ENCODE measurements at places on chromosomes 4 and X.

GRCh38 chr4:183348706-183349659 is 26.8 kb upstream of the CLDN24 start:
- DNase-seq, result no peak

GRCh38 chrX:126339928-126340327 is 173.8 kb upstream of the DCAF12L2 start:
- no peak for DNase-seq

- no peak for DNase-seq
These were observed 40.6 kb downstream of the WDR1 start for GRCh38 chr4:10075953-10076391.

GRCh38 chr4:1542516-1543320 is 136.5 kb upstream of the NKX1-1 start:
- no peak for DNase-seq

GRCh38 chr4:118941149-118941548 is 52.5 kb downstream of the SYNPO2 start:
- DNase-seq, result no peak

DNA sequence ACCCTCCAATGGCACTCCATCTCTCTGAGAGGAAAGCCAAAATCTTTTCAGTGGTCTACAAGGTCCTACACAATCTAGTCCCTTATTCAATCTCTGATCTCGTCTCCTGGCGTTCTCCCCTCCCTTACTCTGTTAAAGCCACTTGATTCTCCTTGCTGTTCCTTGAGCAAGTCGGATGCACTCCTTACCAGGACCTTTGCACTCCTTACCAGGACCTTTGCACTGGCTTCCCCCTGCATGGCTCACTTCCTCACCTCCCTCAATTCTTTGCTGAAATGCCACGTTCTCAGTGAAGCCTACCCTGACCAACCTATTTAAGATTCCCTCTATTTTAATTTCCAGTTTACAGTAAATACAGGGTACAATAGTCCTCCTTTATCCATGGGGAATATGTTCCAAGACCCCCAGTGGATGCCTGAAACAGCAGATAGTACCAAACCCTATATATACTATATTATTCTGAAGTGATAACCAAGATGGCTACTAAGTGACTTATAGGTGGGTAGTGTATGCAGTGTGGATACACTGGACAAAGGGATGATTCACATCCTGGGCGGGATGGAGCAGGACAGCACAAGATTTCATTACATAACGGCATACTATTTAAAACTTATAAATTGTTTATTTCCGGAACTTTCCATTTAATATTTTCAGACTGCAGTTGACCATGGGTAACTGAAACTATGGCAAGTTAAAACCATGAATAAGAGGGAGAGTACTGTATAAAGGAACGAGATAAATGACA is 6.5 kb upstream of the DLG3 start:
- no peak for DNase-seq

DNA sequence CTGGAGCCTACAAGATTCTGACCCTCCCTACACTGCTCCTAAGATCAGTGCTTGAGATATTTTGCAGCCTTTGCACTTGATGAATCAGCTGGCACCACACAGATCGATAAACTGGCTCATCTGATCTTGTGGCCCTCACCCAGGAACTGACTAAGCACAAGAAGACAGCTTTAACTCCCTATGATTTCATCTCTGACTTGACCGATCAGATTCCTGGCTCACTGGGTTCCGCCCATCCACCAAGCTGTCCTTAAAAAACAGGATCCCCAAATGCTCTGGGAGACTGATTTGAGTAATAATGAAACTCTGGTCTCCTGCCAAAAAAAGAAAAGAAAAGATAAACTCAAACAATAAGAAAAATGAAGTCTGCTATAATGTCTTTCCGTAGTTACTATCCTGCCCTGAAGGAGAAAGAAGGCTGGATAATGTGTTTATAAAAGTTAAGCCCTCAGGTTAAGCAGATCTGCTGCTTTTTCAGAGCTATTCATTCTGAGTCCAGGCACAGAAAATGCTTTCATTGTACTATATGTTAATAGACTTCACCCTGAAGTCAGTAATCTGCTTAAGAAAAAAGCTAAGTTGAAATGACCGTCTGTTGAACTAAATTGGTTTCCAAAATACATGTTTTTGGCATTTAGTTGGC is 795.2 kb downstream of the TRIML1 start:
- no peak for DNase-seq

DNA sequence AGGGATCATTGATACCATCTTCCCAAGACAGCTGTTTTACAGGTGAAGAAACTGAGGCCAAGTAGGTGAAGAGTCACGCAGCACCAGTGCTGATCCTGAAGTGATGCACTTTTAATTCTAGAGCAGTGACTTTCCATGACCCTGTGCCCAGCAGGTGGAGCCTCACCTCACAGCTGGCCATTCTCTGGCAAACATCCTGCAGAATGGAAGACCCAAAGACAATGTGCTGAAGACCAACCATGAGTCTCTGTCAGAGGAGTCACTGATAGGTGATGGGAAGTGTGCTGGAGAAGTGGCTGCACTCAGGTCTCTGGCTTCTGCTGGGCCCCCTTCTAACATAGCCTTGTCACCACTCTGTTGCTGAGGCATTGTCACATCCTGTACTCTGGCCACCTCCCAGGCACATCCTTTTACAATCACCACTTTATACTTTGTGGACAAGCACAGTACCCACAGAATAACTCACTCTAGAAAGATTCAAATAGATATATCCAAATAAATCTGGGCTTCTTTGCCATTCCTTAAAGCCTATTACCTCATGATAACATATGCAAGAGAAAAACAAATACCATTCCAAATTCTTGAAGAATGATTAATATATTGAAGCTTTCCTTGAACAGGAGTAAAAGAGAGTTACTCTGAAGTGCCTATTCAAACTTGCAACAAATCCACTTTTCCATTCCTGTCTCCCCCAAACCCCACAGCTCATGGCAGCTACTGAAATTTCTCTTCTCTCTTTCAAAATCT is 64.1 kb upstream of the SCOC start:
- DNase-seq, result no peak
